ENCODE measurements at places on chromosomes 1 and 21. TPM values are rescaled to one million over a fixed set of nuclear protein-coding genes. Genes with fewer than 3 reads are reported as not detected.

GRCh38 chr1:44609412-44609767 lies 64.9 kb downstream of the TMEM53 start:
- DNase-seq, result no peak

GRCh38 chr1:114691061-114691460 lies 4.3 kb downstream of the AMPD1 start:
- DNase-seq, result no peak

The CXADR gene
- total RNA-seq, result 0.12 TPM

GRCh38 chr1:113747376-113747775 lies 11.9 kb downstream of the PHTF1 start:
- no peak for DNase-seq

- no peak for DNase-seq
These were observed 29.6 kb downstream of the SERINC2 start for GRCh38 chr1:31442648-31442994.

All from MG63 (cell line).